ENCODE measurements at places on chromosomes 2 and 18.

GRCh38 chr2:124662946-124663644, 638.0 kb downstream of the CNTNAP5 start:
- no peak for DNase-seq

DNA sequence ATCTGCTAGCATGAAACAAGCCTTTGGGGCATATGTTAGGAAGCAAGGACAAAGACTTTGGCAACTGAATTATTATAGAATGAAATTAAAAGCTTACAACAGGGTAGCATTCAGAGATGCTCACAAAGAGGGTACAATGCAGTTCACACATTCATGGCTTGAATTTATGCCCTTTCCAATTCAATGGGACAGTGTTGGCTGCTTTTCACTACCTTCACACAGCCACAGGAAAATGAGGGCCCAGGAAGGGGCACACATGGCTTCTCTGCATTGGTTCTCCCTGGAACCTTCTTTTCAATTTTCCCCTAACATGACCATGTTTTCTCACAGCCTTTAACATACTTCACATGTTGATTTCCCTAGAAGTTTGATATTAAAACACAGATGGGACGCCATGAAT, 978.1 kb downstream of the TMEM182 start:
- DNase-seq, result no peak

GRCh38 chr18:74131124-74131523, 16.5 kb downstream of the FBXO15 start:
- DNase-seq, result no peak

- no peak for DNase-seq
These were observed 4.2 kb downstream of the CAPN10 start for GRCh38 chr2:240590681-240591111.

- DNase-seq, result no peak
These were observed 761.8 kb upstream of the ACVR2A start for GRCh38 chr2:147082850-147083522.

- DNase-seq, result no peak
These were observed 72.1 kb downstream of the OSBPL6 start for GRCh38 chr2:178266445-178266844.

DNA sequence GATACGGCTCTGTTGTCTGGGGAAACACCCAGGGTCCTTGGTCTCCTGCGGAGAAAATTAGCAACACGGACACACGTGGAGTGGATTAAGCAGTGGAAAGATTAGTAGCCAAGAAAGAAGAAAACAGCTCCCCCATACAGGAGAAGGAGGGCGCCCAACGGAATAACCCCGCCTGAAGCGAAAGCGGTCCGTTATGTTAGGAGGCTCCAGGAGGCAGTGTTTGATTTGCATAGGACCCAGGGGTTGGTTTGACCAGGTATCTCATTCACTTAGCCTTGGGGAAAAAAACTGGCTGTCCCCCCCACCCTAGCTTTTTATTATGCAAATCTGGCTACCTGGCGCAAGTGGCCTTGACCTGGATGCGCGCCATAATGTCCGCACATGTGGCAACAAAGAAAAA, 170.1 kb upstream of the KYNU start:
- DNase-seq, result no peak

DNA sequence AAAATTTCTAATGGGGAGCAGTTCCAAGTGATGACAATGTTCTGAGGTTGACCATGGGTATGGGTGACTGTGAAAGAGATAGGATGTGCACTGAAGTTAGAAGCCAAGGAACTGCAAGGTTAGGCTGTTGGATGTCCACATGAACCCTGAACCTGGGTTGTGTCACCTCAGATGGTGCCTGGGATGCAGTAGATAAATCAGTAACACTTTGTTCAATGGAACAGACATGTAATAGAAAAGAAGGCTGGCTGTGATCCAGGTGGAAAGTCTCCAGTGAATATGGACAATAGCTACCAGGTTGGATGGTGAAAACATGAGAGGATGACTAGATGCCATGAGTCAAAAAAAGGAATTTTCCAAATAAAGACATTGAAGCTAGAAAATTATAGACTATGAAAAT, 131.4 kb downstream of the TRABD2A start:
- no peak for DNase-seq

GRCh38 chr2:170140561-170140960, 37.4 kb upstream of the MYO3B start:
- DNase-seq, result no peak

- no peak for DNase-seq
These were observed at the start of gene CNRIP1 for GRCh38 chr2:68319398-68320117. TSS of gene CNRIP1 (minus strand) at chr2:68319949. CDS start at chr2:68319400, 549 bp downstream.

DNA sequence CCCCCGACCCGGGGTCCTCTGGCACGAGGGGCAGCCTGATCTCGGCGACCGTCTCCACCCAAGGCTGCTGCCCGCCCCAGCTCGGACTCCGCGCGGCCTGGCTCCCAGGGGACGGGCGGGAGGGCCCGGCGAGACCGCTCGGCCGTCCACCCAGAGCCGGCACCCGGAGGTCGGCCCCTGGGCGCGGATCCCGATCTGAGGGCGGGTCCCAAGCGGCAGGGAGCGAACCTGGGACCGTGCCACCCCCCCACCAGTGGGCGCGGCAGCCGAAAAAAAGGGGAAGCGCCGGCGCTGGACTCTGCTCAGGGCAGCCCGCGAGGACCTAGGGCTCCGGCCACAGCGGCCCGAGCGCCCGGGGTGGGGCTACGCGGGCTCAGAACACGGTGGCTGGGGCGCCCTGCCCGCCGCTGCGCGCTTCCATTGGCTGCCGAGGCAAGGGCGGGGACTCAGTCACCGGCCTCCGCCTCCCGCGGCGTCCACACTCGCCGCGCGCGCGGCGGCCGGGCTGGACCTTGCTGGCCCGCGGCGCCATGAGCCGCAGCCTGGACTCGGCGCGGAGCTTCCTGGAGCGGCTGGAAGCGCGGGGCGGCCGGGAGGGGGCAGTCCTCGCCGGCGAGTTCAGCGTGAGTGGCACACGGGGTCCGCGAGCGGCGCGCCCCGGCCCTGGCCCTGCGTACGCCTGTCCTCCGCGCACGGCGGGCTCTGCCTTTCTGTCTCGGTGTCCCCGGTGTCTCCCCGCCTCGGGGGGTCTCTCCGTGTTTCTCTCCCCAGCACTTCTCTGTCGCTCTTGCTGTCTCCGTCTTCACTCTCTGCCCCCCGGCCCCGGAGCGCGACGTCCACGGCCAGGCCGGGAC, at the start of gene PTPN18:
Gene PTPN18 (plus strand): TSS at position 479 of the 854 bp plus-strand sequence. CDS start 52 bp downstream, at position 531.
- DNase-seq, result no peak

- no peak for DNase-seq
These were observed 753 bp downstream of the ITPRIPL1 start for GRCh38 chr2:96325884-96326255.

DNA sequence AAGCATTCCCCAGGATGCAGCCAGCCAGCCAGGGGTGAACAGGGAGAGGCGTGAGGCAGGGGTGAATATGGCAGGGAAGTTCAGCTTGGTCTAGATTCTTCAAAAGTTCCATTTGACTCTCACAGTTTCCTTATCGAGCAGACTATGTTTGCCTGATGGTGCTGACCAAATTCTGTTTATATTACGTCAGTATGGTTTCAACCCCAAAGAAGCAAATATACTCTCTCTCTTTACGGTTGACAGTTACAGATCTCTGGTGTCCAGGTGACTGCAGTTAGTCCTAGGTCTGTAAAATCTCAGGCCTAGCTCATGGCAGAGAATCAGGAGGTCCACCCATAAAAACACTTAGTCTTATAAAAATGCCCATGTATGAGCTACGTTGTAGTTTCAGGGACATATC, 38.3 kb upstream of the DNMT3A start:
- no peak for DNase-seq

- DNase-seq, result no peak
These were observed 56.1 kb upstream of the DLGAP1 start for GRCh38 chr18:4511166-4511565.

- no peak for DNase-seq
These were observed 110.5 kb downstream of the ACKR3 start for GRCh38 chr2:236679884-236680860.

- no peak for DNase-seq
These were observed 83.4 kb downstream of the MYCN start for GRCh38 chr2:16023506-16024360.

DNA sequence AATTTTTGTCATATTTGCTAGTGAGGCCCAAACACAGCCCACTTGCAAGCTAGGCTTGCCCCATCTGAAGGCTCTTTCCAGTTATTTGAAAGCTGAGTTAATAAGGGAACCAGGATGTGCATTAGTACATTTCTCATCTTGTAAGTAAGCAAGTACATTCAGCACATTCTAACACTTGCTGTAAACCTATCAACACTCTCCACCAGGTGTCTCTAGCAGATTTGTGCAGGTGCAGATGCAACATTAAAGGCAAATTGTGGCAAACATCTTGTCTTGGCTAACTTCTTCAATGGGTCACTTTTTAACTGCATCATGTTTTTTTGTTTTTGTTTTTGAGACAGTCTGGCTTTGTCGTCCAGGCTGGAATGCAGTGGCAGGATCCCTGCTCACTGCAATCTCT, 25.3 kb upstream of the MFSD6 start:
- no peak for DNase-seq

- DNase-seq, result no peak
These were observed 81.2 kb downstream of the ADD2 start for GRCh38 chr2:70686577-70687460.

GRCh38 chr18:79459946-79460480, 64.3 kb downstream of the NFATC1 start:
- no peak for DNase-seq

- DNase-seq, result no peak
These were observed 37.5 kb downstream of the DDX18 start for GRCh38 chr2:117851969-117852368.

- DNase-seq, result no peak
These were observed 596.0 kb downstream of the LRP1B start for GRCh38 chr2:141534666-141535362.

- DNase-seq, result no peak
These were observed 390.7 kb upstream of the NETO1 start for GRCh38 chr18:73258375-73259087.

DNA sequence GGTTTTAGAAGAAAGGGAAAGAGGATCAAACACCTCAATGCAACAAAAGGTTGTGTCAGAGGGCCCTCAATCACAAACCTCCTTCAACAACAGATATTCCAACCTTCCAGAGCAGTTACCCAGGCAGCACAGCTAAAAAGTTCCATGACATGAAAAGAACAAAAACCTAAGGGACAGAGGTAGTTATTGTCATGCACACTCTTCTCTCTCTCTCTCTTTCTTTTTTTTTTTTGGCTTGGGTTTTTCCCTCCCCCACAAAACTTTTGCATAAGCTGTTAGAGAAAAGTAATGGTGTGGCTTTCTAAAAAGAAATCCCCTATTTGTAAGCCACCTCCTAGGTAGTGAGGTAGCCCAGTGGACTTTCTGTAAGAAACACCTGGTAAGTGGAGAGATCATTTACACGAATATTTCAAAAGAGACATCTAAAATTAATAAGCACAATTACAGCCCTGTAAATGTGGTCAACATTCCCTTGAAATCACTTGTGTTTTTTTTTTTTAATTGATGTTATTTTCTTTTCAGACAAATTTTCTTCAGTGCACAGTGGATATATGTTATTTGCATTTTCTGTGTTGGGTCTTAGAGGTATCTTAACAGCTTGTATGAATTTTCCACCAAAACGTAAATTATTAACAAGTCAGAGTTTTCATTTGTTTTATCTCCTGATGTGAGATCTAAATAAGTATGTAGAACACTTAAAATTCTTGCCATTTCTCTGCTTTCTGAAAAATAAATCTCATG, 48.4 kb downstream of the ZEB2 start:
- DNase-seq, result no peak

DNA sequence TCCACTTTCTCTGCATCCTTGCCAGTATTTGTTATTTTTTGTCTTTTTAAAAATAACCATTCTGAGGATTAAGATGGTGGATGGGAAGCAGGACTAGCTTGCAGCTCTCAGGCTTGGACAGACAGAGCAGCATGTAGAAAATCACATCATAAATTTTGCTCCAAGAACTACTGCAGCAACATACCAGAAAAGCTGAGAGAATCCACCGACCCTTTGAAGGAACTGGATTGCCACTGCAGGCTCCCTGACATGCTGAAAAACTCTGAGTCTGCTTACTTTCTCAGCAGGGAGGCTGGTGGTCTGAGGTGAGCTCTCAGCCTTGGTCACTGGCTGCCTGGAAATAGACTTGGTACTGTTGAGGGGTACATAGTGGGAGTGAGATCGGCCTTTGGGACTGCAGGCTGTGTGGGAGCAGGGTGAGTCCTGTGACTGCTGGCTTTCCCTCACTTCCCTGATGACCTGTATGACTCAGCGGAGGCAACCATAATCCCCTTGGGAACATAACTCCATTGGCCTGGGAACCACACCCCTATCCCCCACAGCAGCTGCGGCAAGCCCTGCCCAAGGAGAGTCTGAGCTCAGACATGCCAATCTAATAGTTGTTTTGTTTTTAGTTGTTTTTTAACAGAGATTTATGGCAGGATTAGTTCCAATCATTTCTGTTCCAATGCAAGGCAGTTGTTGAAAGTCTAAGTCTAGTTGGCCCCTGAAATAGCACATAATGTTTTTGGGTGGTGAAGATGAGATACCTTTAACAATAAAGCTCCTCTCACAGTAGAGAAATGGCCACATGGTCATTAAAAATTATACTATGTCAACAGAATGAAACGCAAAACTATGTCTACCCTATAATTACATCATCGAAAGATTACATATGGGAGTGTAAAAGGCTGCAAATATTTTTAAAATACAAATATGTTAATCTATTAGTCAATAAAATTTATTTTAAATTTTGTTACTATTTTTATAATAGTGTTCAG, 414.2 kb upstream of the CHAC2 start:
- no peak for DNase-seq

DNA sequence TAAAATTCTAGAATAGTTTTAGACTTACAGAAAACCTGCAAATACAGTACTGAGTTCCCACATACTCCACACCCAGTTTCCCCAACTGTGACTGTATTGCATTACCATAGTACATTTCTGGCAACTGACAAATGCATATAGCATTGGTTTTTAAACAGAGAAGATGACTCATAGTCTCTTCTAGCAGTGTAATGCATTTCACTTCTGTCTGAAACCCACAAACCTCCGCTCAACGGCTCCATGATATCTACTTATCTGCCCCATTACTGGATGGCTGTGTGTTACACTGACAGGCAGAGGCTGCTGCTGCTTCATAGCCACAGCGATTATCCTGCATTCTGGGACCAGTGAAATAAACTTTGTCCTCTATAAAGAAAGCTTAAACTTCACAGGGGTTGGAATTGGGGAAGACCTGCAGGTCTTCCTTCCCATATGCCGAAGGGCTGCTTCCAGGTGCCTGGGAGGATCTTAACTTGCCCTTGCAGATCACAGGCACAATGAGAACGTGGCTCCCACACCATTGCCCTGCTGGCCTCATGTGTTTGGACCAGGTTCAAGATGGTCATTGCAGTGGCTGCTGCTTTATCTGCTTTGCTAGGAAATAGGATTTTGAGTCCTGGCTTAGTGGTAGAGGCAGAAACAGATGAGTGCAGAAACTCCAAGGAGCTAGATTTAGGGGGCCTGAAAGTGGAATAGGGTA, 742.6 kb upstream of the HS6ST1 start:
- no peak for DNase-seq

GRCh38 chr2:212672186-212672585, 133.6 kb upstream of the ERBB4 start:
- DNase-seq, result no peak

Measured in NCI-H2081 treated with DMSO at 0.1 percent for 48 hours (cell line).